ENCODE measurements at places on chromosomes 2 and 18. TPM values are rescaled to one million over a fixed set of nuclear protein-coding genes. Genes with fewer than 3 reads are reported as not detected.

The PLGLB2 gene
- 1.6 TPM for total RNA-seq

The PJVK gene
- 1.7 TPM for total RNA-seq

The SH2D6 gene
- not detected for total RNA-seq

The MYO3B gene
- total RNA-seq: not detected

The CHRNG gene
- total RNA-seq: not detected

The KLHL30 gene
- 23.2 TPM for total RNA-seq

The ABCG8 gene
- total RNA-seq: not detected

DNA sequence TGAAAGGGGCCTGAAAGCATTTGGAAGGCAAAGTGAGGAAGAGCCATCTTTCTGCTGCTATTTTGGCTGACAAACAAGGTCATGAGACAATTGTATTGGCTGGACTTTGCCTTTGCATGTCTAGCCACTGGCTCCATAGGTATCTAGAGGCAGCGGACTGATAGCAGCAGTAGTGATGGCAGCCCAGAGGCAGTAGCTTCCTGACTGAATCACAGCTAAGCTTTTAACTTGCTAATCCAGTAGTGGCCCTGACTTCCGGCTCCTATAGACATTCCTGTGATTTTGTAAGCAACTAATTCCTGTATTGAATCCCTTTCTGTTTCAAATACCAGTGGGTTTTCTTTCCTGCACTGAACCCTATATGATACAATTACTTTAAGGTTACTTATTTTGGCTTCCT lies 69.8 kb upstream of the PDE1A start:
- no peaks in the 10 kb centered on the region for H3K36me3 ChIP-seq
- H3K27ac ChIP-seq: no peak overlapping the region
- DNase-seq: no peak
- no peaks in the 10 kb centered on the region for H3K4me1 ChIP-seq

GRCh38 chr2:207061181-207061580 lies 104.6 kb downstream of the KLF7 start:
- DNase-seq: no peak
- H3K27me3 ChIP-seq: no peaks in the 10 kb centered on the region
- H3K4me1 ChIP-seq: no peaks in the 10 kb centered on the region
- no peak overlapping the region for H3K4me3 ChIP-seq
- H3K27ac ChIP-seq: no peak overlapping the region

DNA sequence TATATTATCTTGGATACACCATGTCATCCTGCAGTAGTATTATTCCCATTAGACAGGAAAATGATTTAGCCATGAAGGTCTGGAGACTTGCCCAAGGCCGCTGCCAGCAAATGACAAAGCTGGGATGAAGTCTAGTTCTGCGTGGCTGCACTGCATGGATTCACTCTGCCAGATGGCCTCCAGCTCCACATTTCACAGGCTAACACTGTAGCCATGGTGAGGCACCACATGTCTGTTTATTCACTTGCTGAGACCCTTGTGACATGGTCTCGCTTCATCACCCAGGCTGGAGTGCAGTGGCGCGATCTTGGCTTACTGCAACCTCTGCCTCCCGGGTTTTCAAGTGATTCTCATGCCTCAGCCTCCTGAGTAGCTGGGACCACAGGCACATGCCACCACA lies 31.5 kb upstream of the SCG2 start:
- H3K36me3 ChIP-seq: no peaks in the 10 kb centered on the region
- no peak overlapping the region for H3K27ac ChIP-seq
- no peaks in the 10 kb centered on the region for H3K27me3 ChIP-seq
- H3K4me1 ChIP-seq: no peaks in the 10 kb centered on the region
- DNase-seq: no peak

DNA sequence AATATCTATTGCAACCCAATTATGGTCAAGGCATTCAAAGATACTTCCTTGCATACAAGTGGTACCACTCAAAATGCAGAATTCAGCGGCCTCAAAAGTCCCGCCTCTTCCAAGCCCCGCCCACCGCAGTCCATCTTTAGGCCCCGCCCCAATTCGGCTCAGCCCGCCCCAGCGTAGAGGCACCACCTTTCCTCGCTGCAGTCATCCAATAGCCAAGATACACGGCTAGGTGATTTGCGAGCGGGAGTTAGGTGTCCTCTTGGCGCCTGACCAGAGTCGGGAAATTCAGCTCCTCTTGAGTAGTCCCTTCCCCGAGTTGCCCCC lies 431 bp upstream of the SEC11C start:
- no peaks in the 10 kb centered on the region for H3K36me3 ChIP-seq
- peak overlapping the region; percentile 83 for H3K27ac ChIP-seq
- H3K4me3 ChIP-seq: peak overlapping the region; percentile 74
- H3K27me3 ChIP-seq: peaks cover 7% of the 10 kb centered on the region
- peaks cover 16% of the 10 kb centered on the region for H3K4me1 ChIP-seq

- H3K27ac ChIP-seq: no peak overlapping the region
- no peaks in the 10 kb centered on the region for H3K27me3 ChIP-seq
- no peaks in the 10 kb centered on the region for H3K4me1 ChIP-seq
- DNase-seq: no peak
These were observed 220.2 kb upstream of the SMAD7 start for GRCh38 chr18:49170925-49171505.

DNA sequence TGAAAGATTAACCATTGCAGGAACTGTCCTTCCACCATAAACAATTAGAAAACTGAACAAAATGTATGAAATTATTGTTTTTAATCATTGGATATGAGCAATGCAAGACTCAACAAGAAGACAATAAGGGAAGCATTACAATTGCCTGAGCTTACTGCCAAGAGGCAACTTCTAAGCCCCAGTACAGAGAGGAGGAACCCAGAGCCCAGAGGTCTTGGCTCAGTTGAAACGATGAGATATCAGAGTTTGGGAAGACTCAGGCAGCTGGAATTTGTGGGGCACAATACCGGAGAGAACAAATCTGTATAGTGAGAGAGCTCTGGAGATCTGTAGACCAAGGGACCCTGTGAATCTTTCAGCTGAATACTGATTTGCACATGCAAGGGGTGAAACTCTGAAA lies 80.6 kb upstream of the ZFP36L2 start:
- H3K4me3 ChIP-seq: no peak overlapping the region
- H3K27ac ChIP-seq: no peak overlapping the region
- H3K27me3 ChIP-seq: no peaks in the 10 kb centered on the region
